ENCODE measurements at places on chromosomes 6 and 20. TPM values are rescaled to one million over a fixed set of nuclear protein-coding genes. Genes with fewer than 3 reads are reported as not detected.

RAB32 gene
- 25.4 TPM for polyA plus RNA-seq

PRELID3B gene
- 75.9 TPM for polyA plus RNA-seq

ATP6V1G2 gene
- 8.6 TPM for polyA plus RNA-seq

GPSM3 gene
- 10.2 TPM for polyA plus RNA-seq

HTR1E gene
- polyA plus RNA-seq = 0.55 TPM

BPIFA1 gene
- polyA plus RNA-seq = not detected

HAO1 gene
- polyA plus RNA-seq = not detected

GTF2H4 gene
- polyA plus RNA-seq = 45.4 TPM

SAMD5 gene
- polyA plus RNA-seq = 19.4 TPM

RPS10 gene
- 1,078 TPM for polyA plus RNA-seq

SIRPA gene
- 24.3 TPM for polyA plus RNA-seq

PRRT1 gene
- 2.7 TPM for polyA plus RNA-seq

C6orf58 gene
- 1.2 TPM for polyA plus RNA-seq

COL20A1 gene
- 1.2 TPM for polyA plus RNA-seq

CPNE5 gene
- 13.2 TPM for polyA plus RNA-seq

EPHA7 gene
- 53.5 TPM for polyA plus RNA-seq

GHRH gene
- not detected for polyA plus RNA-seq

SCGN gene
- 0.12 TPM for polyA plus RNA-seq

RNF182 gene
- polyA plus RNA-seq = 2.8 TPM

TRIM10 gene
- polyA plus RNA-seq = 0.27 TPM

FAM83D gene
- 20.0 TPM for polyA plus RNA-seq
